ENCODE measurements at places on chromosomes 4 and X.

DNA sequence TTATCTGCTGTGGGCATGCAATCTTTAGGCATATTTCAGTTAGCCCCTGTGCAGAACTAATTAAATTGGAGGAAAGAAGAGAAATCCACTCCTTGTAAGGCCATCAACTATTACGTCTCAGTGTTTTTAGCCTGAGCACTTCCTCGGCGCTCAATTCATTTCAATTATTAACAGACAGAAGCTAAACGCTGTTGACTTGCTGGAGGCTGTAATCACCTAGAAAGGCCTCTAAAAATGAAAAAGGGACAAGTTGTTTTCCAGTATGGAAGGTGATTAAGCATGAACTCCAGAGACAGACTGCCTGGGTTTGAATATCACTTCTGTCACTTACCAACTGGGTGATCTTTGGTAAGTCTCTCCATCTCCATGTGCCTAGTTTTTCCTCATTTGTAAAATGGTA lies 59.6 kb downstream of the LEF1 start:
- DNase-seq = no peak

DNA sequence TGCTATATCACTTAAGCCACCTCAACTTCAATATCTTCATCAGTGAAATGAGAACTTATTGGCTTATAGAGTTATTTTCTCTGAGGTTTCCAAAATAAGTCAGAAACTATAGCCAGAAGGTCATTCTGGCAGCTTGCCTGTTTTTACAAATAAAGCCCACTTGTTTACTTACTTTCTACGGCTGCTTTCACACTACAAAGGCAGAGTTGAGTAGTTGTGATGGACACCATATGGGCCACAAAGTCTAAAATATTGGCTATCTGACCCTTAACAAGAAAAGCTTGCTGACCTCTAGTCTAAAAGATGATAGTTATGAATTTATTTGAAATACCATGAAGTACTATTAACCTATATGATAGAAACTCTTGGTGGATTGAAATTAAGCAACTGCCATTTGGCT lies 67.3 kb upstream of the ATOH1 start:
- DNase-seq = no peak

GRCh38 chr4:132767901-132768300 lies 381.2 kb upstream of the PCDH10 start:
- no peak for DNase-seq

DNA sequence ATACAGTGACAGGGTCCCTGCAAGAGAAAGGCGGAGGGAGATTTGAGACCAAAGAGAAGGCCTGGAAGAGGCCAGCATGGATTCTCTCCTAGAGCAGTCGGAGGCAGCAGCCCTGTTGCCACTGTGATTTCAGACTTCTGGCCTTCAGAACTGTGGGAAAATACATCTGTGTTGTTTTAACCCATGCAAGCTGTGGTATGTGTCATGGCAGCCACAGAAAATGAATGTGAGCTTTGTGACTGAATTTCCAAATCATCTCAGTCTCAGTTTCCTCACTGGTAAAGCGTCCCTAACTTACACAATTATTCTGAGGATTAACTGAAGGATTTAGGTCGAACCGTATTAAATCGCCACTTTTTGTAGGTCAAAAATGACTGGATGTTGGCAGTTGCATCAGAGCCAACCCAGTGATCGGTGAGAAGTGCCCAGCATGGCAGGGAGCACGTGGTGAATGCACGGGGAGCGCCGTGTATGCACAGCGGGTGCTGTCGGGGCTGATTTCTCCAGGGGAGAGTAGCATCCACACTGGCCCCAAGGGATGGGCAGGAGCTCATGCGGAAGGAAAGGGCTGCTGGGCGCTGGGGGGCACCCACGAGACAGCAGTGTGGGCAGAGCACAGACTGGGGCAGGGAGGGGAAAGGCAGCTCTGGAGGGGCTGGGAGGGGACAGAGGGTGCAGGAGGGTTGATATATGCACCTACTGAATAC lies 23.8 kb upstream of the NSG1 start:
- no peak for DNase-seq

DNA sequence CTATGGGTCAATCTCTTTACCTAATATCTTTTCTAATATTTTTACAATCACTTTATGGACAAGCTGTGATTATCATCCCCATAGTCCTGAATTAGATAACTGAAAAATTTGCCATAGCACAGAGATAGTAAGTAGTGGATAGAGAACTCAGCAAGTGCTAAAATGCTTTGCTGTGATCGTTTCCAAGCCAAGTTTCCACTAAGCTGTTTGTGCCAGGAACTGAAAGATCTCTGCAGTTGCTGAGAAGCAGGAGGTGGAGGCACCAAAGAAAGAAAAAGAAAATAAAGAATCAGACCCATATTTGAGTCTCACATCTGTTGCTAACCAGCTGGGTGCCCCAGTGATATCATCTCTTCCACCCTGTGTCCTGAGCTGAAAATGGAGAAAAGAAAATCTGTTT lies 605.6 kb upstream of the BOD1L1 start:
- no peak for DNase-seq
